ENCODE measurements at places on chromosomes 2 and 18.

DNA sequence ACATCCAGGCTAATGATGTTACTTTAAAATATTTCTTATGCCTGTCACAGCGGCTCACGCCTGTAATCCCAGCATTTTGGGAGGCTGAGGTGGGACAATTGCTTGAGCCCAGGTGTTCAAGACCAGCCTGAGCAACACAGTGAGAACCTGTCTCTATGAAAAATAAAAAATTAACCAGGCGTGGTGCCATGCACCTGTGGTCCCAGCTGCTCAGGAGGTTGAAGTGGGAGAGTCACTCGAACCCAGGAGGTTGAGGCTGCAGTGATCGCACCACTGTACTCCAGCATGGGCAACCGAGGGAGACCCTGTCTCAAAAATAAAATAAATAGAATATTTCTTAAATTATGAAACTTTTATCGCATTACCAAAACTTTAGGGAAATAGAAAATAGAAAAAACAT lies 28.1 kb upstream of the ACTR3 start:
- DNase-seq, result no peak

GRCh38 chr2:48328942-48329723 lies 200.8 kb upstream of the STON1 start:
- no peak for DNase-seq

- no peak for DNase-seq
Measured at GRCh38 chr2:36534275-36534799, 63.6 kb downstream of the FEZ2 start.

GRCh38 chr2:11661891-11662435 lies 8.0 kb downstream of the NTSR2 start:
- no peak for DNase-seq

GRCh38 chr18:67977067-67977616 lies 460.6 kb upstream of the DSEL start:
- no peak for DNase-seq

All from iris pigment epithelial cell (primary cell).